Stimulated activated CD8-positive, alpha-beta memory T cell treated with anti-CD3 and anti-CD28 coated beads, Interleukin-7, amount 100 ng/mL, for 1 hour (primary cell): ENCODE measurements at places on chromosomes 1 and 21.

DNA sequence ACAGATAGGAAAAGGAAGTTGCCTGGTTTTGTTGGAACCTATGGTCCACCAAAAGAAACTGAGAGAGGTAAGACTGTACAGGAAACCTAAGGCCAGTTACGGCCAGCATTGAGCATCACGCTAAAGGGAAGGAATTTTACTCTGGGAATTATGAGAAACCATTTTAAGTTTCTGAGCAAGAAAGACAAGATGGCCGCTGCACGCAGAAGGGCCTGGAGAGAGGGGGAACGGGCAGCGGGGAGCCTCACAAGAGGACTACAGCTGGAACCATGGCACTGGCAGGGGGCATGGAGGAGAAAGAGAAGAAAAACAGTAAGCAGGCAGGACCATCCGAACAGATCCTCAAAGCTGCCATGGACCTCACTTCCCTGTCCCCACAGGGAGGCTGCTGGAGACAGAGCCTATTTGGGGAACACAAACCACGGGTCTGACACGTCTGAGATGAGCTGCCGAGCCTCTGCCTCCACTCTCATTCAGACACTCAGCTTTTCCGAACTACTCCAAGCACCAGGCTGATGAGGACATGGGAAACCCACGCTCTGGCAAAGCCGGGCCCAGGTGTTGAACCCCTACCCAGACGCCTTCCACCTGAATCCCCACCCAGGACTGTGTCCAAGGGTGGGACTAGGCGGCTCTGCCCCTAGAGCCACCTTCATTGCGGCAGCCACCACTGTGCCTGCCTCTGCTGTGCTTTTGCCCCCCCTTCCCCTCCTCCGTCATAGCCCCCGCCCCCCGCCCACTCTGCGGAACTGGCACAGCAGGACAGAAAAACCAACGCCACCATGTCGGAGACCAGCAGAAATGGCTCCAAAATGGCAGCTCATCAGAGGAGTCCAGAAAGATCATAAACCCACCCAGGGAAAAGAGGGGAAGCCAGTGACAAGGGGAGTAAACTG lies 69.0 kb downstream of the CD46 start:
- no peak for DNase-seq

DNA sequence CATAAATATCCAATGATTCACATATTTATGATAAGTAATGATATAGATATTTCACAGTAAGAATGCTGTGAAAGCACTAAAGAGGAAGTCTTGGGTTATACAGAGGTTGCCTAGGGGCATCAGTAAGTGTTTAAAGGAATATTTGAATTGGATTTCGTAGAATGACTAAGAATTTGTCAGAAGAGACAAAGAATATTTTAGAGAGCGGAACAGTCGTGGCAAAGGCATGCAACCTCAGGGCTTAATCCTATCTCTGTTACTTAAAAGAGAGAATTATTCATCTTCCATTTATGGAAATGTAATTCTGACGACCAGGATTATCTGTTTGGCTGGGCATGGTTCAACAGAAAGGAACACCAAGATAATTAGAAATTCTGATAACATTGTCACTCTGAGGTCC lies 171.9 kb upstream of the NR5A2 start:
- DNase-seq = no peak

- no peak for DNase-seq
Observed at GRCh38 chr1:153389973-153390879, 647 bp downstream of the S100A8 start.

- no peak for DNase-seq
Observed at GRCh38 chr1:22333516-22334121, 118.0 kb upstream of the ZBTB40 start.

DNA sequence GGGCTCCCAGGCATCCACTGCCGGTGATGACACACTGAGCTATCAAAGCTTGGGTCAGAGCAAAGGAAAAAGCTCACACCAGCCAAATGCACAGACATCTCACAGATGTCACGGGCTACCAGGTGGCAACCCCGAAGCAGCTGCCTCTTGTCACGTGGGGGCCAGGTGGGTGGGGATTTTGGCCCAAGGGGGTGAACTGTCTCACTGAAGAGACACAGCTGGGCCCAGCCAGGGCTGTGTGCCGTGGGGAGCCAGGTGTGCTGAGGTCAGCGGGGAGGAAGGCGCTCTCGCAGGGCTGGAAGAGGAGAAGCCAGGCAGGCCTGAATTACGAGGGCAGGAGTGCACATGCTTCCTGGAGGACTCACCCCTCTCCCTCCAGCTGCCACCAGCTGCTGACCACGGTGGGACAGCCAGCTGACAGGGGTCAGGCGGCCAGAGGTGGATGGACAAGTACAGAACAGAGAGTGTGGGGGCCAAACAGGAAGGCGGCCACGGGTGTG lies 32.4 kb downstream of the KCNN3 start:
- DNase-seq = no peak

GRCh38 chr1:238530209-238530851 lies 639.6 kb upstream of the ZP4 start:
- DNase-seq = no peak

GRCh38 chr1:30315185-30315960 lies 408.0 kb downstream of the MATN1 start:
- no peak for DNase-seq

GRCh38 chr1:233505130-233505529 lies 108.8 kb upstream of the KCNK1 start:
- DNase-seq = no peak

GRCh38 chr1:113452921-113453770 lies 62.8 kb downstream of the MAGI3 start:
- DNase-seq = no peak

DNA sequence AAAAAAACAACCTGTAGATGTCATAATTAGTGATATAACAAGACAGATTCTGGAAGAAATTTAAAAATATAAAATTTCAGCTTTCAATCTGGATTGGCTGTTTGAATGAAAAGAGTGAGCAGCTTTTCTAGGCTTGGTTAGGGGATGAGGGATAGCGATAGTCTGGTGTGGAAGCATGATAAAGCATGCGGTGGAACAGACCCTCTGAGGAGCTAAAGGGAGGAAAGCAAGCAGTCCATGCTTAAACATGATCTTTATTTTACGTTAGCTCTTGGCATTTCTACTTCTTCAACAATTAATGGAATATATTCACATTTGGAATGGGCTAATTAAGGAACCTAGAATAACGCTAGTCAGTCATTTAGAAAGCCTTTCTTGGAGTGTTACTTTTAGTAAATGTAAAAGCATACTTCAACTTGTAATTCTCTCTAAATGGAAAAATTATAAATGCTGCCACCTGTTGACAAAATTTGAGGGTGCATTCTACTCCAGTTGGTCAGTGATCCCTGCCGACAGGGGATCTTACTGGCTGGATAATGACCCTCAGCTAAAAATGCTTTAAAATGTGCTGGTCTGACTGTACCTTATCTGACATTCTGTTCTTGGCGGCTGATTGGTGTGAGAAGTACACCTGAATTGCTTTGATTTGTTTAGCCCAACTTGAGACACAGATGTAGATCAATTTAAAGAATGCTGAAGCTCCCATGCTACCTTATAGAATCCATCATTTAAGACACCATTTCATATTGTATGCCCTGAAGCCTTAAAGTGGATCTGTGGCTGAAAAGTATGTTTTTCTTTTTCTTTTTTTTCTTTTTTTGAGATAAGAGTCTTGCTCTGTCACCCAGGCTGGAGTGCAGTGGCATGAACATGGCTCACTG lies 61.2 kb downstream of the AK4 start:
- DNase-seq = no peak

- no peak for DNase-seq
Observed at GRCh38 chr1:184640505-184640904, 114.2 kb downstream of the EDEM3 start.

DNA sequence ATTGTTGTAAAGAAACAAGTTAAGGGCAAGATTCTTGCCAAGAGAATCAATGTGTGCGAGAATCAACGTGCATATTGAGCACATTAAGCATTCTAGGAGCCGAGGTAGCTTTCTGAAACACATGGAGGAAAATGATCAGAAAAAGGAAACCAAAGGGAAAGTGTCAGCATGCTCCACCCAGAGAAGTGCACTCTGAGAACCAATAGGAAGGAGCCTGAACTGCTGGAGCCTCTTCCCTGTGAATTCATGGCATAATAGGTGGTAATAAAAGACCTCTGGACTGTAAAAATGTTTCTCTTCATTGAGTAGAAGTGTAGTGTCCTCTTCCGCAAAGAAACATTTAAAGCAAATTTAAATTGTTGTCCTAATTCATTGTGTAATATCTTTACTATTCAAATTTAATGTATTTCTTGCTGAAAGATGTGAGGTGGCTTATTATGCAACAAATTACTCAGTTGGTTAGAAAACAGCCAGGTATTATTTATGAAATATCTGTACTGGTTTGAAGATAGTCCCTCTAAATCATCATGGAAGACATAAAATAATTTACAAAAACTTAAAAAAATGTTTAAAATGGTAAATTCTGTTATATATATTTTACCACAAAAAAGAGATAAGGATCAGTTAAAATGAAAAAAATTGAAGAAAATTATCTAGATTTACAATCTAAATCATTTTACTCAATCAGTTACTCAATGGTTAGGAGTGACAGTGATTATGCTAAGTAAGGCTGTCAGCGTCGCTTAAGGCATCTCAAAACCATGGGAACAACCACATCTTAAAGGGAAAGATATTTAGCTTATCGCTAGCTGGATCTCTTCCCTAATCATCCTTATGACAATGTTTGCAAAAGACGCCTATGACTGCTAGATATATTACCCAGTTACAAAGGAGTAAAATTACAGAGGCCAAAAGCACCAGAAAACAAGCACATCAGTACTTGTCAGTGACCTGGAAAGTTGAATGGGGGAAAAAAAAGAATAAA lies 31.3 kb downstream of the NVL start:
- no peak for DNase-seq

GRCh38 chr1:29444782-29445729 lies 208.7 kb downstream of the PTPRU start:
- no peak for DNase-seq

- no peak for DNase-seq
Observed at GRCh38 chr1:18957136-18957521, 653 bp upstream of the IFFO2 start.

DNA sequence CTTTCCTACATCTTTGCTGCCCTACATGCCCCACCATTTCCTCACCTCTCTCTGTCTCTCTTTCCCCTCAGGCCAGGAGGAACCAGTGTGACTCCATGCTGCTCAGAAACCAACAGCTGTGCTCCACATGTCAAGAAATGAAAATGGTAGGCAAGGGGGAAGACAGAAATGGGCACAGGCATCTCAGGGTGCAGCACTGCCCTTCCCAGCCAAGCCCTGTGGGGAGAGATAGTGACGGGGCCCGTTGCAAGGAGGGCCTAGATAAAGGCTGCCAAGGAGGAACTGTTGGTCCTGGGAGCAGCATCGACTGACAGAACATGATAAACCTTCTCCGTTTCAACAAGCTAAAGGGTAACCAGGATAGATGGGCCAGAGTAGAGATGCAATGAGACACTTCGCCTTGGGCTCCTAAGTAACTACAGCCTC lies 12.5 kb upstream of the PIGC start:
- DNase-seq = no peak

- DNase-seq = no peak
Observed at GRCh38 chr1:92544756-92545165, 58.0 kb upstream of the GFI1 start.

DNA sequence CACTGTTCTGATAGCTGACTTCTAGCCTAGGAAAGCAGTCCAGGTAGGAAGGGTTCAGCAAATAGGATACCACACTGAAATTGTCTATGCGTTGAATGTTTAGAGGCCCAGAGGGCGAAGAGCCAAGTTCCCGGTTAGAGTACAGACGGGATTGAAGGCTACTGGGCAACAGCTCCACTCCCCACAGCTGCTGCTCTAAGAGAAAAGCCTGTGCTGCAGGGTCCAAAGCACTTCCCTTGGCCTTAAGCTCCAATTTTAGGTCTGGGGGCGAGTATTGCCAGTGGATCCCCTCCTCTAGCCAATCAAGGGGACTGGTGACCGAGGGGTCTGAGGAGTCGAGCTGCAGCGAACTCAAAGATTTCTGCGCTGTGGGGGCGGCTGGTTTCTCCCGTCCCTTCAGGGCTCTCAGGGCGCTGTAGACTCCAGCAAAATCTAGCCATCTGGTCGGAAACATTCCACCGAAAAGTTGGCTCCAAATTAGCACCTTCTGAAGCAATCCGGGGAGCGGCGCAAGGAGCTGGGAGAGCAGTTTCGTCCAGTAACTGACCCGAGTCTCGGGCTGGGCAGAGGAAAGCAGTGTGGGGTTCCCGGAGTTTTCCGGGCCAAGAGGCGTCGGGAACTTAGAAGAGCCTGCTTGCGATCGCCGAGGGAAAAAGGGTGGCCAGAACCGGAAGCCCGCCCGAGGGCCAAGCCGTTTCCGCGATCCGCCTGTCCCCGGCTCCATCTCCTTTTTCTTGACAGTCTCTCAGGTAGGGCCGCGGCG lies 748 bp downstream of the PPP1R15B start:
- DNase-seq = no peak

DNA sequence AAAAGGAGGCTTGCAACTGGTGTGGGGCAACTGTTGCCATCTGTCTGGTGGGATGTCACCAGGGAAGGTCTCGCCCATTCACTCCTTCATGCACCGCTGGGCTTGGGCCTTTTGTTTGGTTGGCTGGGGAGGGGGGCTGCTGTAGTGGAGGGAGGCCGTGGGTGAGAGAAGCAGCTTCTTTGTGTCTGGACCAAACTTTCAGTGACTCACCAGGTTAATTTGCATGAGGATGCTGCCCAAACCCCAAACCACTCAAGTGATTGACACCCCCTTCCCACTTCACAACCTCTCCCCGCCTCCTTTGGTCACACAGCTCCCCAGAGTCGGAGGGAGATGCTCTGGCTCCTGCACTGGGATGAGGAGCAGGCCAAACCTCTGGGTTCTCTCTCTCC lies 19.7 kb downstream of the BTG2 start:
- no peak for DNase-seq

DNA sequence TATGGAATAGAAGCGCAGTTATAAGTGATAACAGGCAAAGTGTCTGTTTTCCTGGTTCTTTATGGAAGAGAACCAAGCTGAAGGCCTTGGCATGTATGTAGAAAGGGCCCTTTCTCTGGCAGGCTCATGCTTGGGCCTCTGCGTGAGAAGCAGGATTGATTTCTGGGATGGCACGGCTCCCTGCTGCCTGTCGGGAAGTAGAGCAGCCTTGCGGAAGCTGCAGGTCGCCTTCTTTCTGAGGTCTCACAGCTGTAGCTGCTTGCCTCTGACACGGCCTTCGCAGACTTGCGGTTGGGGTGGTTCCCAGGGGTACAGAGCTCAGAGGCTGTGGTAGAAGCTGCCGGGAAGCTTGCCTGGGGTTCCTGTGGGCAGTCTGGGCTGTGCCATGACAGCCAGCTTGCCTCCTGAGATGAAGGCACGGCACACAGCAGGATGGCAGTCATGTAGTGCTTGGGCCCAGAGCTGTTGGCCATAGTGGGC lies 39.4 kb downstream of the TRAPPC10 start:
- no peak for DNase-seq

GRCh38 chr1:31750858-31751510 lies 13.2 kb downstream of the ADGRB2 start:
- no peak for DNase-seq

- no peak for DNase-seq
Observed at GRCh38 chr1:93613898-93614297, 67.7 kb downstream of the BCAR3 start.
